Testis (tissue), 5 donors: ENCODE measurements at places on chromosomes 5 and 9. TPM values are rescaled to one million over a fixed set of nuclear protein-coding genes. Genes with fewer than 3 reads are reported as not detected.

Gene FBXL7
- polyA plus RNA-seq: 9.8 TPM

Gene ZNF618
- 6.8 TPM for polyA plus RNA-seq

Gene LCN1
- polyA plus RNA-seq: 2.7 TPM

Gene CTXN3
- 0.26 TPM for polyA plus RNA-seq

Gene MSH3
- 7.6 TPM for polyA plus RNA-seq

Gene DDX4
- 165 TPM for polyA plus RNA-seq

Gene RPP25L
- 25.1 TPM for polyA plus RNA-seq

Gene TUSC1
- 31.8 TPM for polyA plus RNA-seq

Gene QRFP
- not detected for polyA plus RNA-seq

Gene DOCK8
- polyA plus RNA-seq: 46.7 TPM

Gene HTR1A
- not detected for polyA plus RNA-seq

Gene ACTL7B
- polyA plus RNA-seq: 162 TPM

Gene SLC46A2
- polyA plus RNA-seq: 1.9 TPM

Gene PTBP3
- polyA plus RNA-seq: 44.1 TPM
